Posterior cingulate gyrus (tissue), 11 donors: ENCODE measurements at places on chromosomes 3 and 15.

GRCh38 chr3:190086191-190086590 lies 34.5 kb downstream of the P3H2 start:
- no peak for DNase-seq

GRCh38 chr15:29756358-29757267 lies 65.7 kb downstream of the TJP1 start:
- no peak for DNase-seq

- DNase-seq = no peak
Measured at GRCh38 chr3:129834580-129834979, 58.9 kb downstream of the TMCC1 start.

DNA sequence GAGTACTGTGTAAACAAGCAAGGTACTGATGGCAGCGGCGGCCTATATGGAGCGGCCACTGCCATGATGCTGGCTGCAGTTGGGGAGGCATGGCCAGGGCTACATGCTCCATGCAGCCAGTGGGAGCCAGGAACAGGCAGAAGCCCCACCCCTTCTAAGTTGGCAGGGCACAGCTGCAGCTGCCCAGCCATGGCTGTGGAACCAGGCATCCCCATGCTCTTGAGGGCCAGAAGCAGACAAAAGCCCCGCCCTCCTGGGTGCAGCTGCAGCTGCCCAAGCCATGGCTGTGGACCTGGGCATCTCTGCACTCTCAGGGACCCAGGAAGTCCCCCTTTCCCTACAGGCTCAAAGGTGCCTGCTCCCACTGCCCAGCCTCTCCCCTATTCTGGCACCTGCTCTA lies 150.9 kb downstream of the FMN1 start:
- DNase-seq = no peak

- DNase-seq = peak; percentile 68
Measured at GRCh38 chr3:129336093-129336706, 57.5 kb downstream of the HMCES start.

- DNase-seq = no peak
Measured at GRCh38 chr3:120160050-120160449, 65.8 kb upstream of the GSK3B start.

DNA sequence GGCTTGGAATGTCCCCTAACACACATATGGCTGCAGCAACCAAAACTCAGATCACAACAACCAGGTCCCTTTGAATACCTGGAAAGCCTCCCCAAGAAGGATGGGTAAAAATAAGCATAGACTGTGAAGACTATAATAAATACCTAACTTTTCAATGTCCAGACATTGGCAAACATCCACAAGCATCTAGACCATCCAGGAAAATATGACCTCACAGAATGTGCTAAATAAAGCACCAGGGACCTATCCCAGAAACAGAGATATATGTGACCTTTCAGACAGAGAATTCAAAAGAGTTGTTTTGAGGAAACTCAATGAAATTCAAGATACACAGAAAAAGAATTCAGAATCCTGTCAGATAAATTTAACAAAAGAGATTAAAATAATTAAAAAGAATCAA lies 109.2 kb downstream of the NEDD4 start:
- DNase-seq = no peak

GRCh38 chr3:29922992-29923746 lies 642.3 kb downstream of the RBMS3 start:
- DNase-seq = no peak

GRCh38 chr15:22891426-22892210 lies 53.2 kb downstream of the NIPA2 start:
- DNase-seq = no peak

DNA sequence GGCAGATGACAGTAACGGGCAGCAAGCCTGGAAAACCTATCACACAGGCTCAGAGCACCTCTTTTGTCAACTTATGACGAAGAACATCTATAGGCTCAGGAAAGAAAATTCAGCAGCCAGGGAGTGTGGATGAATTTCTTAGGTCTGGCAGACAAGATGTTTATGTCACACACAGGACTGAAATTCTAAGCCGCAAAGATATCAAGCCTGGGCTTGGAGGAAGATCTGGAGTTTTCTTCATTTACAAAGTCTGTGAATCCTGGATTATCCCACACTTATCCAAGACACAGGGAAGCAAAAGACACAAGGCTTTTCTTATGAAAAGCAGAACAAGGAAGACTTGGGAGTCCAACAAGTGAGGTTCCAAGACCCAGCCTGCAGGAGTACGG lies 23.4 kb upstream of the CHCHD6 start:
- DNase-seq = no peak

DNA sequence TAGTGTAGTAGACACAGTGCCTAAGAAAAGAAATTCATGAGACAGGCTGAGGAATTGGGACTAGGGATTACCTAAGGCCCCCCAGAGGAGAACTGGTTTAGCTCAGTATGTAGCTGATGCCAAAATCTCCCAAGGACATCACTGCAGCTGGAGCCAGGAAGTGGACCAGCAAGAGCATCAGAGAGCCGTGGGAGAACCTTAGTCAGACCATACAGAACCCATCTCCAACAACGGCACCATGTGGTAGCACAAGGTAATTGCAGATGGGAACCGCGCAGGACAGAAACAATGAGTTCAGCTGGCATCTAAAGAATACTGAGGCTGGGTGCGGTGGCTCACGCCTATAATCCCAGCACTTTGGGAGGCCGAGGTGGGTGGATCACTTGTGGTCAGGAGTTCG lies 81.7 kb downstream of the WNT5A start:
- DNase-seq = no peak
